Kidney epithelial cell (primary cell): ENCODE measurements at places on chromosomes 11 and 22. TPM values are rescaled to one million over a fixed set of nuclear protein-coding genes. Genes with fewer than 3 reads are reported as not detected.
A peak's percentile ranks its signal among the peaks of the same experiment; 100 is the strongest.

UCP3 gene
- total RNA-seq, result 0.84 and 1.6 TPM in 2 replicates

GGTLC3 gene
- not detected in 2 replicates for total RNA-seq

TCN1 gene
- total RNA-seq, result 2.0 TPM in 1 of 2 replicates, not detected in the other

FCHSD2 gene
- 13.2 and 13.6 TPM in 2 replicates for total RNA-seq

CTTN gene
- 296 and 324 TPM in 2 replicates for total RNA-seq

APOL4 gene
- not detected in 2 replicates for total RNA-seq

TEX54 gene
- not detected in 2 replicates for total RNA-seq

C11orf52 gene
- 3.1 and 5.0 TPM in 2 replicates for total RNA-seq

RIMBP3B gene
- total RNA-seq, result 0.07 and 0.29 TPM in 2 replicates

JAML gene
- total RNA-seq, result 2.5 TPM in 1 of 2 replicates, not detected in the other

FOSL1 gene
- 44.2 and 46.5 TPM in 2 replicates for total RNA-seq

RAG1 gene
- 2.4 and 2.5 TPM in 2 replicates for total RNA-seq

YPEL1 gene
- 2.8 and 4.9 TPM in 2 replicates for total RNA-seq

NTM gene
- 111 and 128 TPM in 2 replicates for total RNA-seq

CRYBB3 gene
- 0.82 TPM in 1 of 2 replicates, not detected in the other for total RNA-seq

DNA sequence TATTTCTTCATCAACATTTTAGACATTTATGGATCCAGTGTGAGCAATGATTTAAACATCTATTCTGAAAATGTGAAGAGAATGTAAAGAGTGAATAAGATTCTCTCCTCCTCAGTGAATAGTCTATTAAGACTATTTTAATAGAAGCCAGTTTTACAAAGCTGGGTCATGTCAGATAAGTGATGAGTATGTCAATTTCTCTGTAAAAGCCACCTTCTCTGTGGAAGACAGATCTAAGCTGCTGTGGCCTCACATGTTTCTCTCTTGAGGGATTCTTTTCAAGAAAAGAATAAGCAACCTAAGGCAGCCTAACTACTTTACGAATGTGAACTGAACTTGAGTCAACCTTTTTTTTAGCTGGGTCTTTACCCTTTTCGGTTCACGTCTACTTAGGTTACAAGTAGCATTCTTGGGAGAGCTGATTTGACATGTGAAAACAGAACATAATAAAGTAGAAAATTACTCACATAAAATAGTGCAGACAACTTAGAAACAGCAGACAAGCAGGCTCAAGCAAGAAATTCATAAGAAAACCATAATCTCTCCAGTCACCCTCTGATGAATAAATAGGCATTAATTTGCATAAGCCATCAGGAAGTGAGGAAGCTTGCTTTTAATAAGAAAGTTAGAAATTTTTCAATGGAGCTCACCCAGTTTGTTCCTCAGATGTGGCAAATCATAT is 9.9 kb downstream of the CTSC start:
- no peak for DNase-seq

DNA sequence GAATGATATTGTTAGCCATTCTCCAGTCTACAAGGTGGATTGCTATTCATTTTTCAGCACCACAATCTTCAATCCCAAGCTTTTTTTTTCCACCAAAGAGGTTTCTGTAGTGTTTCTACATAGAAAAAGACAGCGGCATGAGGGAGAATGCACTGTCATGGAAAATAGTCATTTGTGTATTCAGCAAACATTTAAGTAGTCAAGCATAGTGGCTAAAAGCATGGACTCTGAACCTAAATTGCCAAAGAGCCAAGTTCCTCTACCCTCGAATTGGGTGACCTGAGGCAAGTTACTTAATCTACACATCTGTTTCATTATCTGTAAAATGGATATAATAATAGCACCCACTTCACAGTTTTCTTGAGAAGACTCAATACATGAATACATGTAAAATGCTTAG is 14.2 kb downstream of the GAS2 start:
- no peak for DNase-seq

- DNase-seq, result no peak
Measured at GRCh38 chr22:17114898-17115235, 6.3 kb downstream of the TMEM121B start.

DNA sequence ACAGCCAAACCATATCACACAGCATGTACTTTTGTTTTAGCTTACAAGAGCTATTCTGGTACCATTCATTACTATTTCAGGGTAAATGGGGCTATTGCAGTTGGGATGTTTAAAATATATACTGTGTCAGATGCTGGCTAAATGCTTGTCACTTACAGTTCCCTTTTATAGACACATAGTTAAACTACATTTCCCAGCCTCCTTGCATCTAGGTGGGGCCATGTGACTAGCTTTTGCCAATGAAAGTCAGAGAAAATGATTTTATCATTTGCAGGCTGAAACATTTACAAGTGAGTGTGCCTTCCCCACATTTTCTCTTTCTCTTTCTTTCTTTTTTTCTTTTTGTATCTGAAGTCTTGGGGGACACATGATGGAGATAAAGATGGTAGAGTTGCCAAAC is 7.8 kb upstream of the IFTAP start:
- DNase-seq, result no peak

- no peak for DNase-seq
Measured at GRCh38 chr11:130024361-130024760, 21.7 kb upstream of the PRDM10 start.

- DNase-seq, result no peak
Measured at GRCh38 chr11:70071996-70072395, 6.1 kb upstream of the ANO1 start.

GRCh38 chr11:122201106-122201505 is 85.1 kb upstream of the BLID start:
- DNase-seq, result no peak

GRCh38 chr22:46187862-46188261 is 37.5 kb downstream of the PPARA start:
- DNase-seq, result peak; percentile 58

DNA sequence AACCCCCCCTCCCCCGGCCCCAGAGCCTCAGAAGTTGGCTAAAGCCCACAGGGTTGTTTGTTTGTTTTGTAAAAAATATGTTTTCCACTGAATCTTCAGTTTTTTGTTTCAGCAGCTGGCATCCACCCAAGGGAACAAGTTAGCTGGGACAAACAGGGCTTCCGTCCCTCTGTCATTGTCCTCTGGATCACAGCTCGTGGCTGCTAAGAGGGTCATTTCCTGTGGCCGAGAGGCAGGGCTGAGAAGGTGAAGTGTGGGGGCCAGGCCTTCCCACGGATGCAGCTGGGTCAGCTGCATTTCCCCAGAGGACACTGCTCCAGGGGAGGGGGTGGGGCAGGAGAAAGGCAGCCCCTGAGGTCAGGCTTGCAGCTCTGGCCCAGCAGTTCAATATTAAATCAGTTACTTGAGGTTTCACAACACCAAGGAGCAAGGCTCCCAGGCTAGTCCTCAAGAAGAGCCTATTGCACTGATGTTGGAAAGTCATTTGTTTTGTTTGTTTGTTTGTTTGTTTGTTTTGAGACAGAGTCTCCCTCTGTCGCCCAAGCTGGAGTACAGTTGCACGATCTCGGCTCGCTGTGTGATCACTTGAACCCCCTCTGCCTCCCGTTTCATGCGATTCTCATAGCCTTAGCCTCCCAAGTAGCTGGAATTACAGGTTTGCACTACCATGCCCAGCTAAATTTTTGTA is 34.4 kb upstream of the SMTN start:
- no peak for DNase-seq

DNA sequence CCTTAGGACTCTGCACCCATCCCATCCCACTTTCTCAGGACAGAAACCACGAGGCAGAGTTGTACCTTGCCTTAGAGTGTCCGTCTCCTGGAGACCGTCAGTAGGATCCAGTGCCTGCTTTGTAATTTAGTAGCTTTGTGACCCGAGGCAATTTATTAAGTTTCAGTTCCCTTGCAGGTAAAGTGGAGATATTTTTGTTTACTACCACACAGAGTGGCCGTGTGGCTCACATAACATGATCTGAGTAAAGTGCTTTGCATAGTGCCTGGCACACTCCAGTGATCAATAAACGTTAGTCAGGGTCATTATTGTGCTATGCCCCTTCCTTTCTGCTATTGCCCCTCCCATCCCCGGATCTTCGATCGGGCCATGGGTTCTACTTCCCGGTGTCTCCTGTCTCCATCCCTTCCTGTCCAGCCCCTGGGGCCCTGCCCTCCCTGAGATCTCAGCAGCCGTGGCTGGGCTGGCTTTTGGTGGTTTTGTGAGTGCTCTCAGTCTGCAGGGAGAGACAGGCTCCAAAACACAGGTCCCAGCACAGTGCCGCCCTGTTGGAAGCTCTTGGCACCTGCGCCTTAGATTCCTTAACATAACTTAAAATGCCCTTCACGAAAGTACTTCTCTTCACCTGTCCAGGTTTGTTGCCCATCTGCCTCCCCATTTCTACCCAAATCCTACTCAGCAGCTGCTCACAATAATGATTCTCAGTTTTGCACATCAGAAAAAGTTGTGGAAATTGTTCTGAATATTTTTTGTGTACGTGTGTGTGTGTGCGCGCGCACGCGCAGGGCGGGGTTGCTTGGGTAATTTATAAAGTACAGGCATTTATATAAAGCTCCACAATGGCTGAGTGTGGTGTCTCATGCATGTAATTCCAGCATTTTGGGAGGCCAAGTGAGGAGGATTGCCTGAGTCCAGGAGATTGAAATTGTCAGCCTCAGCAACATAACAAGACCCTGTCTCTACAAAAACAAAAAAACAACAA is 753.7 kb downstream of the NTM start:
- no peak for DNase-seq

GRCh38 chr11:75929706-75930105 is 114.7 kb downstream of the UVRAG start:
- DNase-seq, result no peak

DNA sequence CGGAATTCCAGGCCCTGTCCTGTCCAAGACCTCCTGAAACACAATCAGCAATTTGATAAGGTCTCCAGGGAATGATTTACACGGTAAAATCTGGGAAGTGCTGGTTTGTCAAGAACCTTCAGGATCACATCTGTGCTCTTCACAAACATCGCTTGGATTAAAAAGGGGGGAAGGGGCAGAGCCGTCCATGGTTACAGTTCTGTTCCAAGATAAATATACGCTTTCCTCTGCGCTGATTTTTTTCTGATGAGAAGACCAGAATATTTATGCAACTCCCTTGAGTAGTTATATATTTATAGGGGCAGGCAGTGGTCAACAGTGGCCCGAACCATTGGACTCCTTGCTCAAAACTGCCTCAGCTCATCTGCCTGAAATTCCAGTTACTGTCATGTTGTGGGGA is 9.2 kb upstream of the APOL5 start:
- no peak for DNase-seq

DNA sequence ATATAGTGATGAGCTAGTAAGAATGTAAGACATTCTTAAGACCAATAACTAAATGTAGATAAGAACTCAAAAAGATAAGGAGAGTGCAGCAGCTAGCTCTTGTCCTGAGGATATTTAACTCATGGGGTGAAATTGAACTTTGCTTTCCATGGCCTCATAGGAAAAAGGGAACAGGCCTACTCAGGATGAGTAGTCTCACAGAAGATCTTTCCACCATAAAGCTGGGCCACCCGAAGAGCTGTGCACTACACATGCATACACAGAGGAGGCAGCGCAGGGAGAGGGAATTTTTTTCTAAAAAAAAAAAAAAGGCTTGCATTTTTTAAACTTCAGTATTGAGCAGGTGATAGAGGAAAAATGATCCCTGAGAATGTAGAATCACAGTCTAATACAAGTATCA is 59.9 kb upstream of the CFAP300 start:
- DNase-seq, result no peak

DNA sequence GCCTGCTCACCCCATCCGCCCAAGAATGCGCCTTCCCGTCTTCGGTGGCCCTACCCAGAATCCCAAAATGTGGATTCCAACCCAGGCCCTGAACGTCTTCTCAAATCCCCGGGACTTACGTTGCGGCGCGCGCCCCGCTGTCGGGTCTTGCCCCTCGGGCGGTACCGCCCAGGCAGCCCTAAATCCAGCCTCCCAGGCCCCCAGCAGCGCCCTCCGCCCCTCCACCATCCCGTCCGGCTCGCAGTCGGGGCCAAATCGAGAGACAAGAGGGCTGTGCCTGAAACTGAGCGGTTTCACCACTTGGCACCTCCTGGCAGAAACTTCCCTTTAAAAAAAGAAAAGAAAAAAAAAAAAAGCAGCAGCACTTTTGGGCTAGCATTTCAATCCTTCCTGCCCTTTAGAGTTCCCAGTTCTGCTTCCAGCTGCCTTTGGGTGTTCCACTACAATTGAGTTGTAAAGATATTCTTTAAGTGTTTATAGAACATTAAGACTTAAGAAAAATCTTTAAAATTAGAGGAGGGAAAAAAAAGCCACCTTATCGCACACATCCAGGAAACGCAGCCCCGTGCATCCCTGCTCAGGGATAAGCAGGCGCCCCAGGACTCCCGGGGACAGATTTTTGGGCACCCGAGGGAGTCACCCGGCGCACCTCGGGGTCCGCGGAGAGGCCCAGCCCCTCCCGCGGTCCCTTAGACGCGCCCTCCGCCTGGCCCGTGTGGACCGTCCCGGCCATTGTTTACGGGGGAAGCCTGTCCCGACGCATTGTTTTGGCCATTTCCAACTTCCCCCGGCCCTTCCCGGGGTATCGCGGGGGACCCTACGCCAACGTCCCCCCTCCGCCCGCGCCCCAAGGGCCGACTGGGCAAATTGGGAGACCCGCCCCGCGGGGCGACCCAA is 57.6 kb downstream of the KCNJ4 start:
- DNase-seq, result no peak

GRCh38 chr11:57380975-57381374 is at the start of gene PRG3:
Gene PRG3 (minus strand): TSS chr11:57381150. CDS start chr11:57380708, 442 bp downstream.
- DNase-seq, result no peak

DNA sequence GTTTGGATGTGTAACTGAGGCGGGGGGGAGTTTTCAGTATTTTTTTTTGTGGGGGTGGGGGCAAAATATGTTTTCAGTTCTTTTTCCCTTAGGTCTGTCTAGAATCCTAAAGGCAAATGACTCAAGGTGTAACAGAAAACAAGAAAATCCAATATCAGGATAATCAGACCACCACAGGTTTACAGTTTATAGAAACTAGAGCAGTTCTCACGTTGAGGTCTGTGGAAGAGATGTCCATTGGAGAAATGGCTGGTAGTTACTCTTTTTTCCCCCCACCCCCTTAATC is 2.3 kb downstream of the MALAT1 start:
- DNase-seq, result no peak

- DNase-seq, result no peak
Measured at GRCh38 chr11:117229411-117229810, 2.5 kb downstream of the PCSK7 start.

DNA sequence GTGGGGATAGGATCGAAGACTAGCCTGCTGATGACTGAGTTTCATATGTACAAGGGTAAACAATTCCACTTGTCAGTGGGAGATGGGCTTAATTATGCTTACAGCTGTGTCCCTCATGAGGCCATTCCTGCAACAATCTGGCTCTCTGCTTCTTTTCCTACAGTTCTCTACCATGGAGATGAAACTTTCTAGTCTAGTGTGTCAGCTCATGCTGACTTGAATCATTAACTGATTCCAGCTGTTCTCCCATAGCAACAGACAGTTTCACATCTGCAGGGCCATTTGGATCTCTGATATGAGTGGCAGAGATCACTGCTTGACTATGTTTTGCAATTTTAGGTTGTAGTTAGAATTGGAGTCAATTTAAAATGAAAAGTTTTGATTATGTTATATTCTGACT is 1251.7 kb upstream of the RAG2 start:
- no peak for DNase-seq

DNA sequence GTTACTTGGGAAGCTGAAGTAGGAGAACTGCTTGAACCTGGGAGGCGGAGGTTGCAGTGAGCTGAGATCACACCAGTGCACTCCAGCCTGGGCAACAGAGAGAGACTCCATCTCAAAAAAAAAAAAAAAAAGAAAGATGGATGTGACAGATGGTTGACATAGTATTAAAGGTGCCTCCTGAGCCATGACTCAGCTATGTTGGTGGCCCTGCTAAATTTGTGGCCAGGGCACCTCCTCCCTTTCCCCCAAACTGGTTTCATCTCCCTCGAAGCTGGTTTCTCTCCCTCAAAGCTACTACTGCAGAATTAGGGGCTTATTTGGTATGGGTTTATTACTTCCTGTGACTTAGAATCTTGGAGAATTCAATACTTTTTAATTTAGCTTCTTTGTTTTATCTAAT is 31.5 kb downstream of the SDHD start:
- no peak for DNase-seq
